ENCODE measurements at places on chromosomes 3 and 15.

DNA sequence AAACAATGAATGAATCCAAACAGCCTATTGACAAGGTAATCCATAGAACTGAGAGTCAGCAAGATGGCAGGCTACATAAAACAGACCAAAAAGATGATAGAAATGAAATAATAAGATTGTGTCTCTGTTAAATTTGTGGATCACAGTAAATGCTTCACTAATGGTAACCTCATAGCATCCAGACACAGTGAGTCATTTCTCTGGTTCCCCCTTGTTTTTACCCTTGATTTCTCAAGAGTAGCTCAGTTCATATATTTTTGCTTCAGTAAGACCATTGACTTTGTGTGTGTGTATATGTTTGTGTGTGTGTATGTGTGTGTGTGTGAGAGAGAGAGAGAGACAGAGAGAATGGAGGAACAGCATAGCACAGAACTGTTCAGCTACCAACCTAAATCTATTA, 546.9 kb downstream of the RBMS3 start:
- no peak for DNase-seq
- H3K27me3 ChIP-seq: no peaks in the 10 kb centered on the region
- no peaks in the 10 kb centered on the region for H3K4me1 ChIP-seq
- H3K36me3 ChIP-seq: no peaks in the 10 kb centered on the region
- H3K4me3 ChIP-seq: no peak overlapping the region

- peaks cover 50% of the 10 kb centered on the region for H3K4me1 ChIP-seq
- H3K27ac ChIP-seq: peak overlapping the region; percentile 95
- no peaks in the 10 kb centered on the region for H3K27me3 ChIP-seq
- no peak for DNase-seq
- H3K36me3 ChIP-seq: no peaks in the 10 kb centered on the region
- no peak overlapping the region for H3K4me3 ChIP-seq
Observed at GRCh38 chr3:15633766-15634598, 32.4 kb downstream of the BTD start.

DNA sequence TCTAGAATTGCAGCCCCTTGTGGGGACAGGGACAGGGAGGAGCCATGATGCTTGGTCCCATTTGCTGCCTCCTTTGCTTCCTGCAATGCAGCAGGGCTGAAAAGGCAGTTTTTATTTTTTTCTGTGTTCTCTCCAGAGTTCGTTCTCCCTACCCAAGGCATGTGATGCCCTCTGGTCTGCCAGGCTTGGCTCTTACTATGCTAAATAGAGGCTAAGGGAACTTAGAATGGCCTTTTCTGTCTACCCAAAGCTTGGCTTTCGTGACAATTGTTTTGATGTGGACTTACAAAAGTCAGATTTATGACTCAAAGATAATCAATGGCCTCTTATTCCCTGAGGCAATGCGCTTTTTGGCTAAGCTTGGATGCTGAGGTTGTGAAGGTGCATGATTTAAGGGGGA, 293.3 kb upstream of the TBL1XR1 start:
- no peaks in the 10 kb centered on the region for H3K4me1 ChIP-seq
- no peaks in the 10 kb centered on the region for H3K27me3 ChIP-seq
- no peak for DNase-seq
- H3K36me3 ChIP-seq: no peaks in the 10 kb centered on the region
- no peak overlapping the region for H3K27ac ChIP-seq
- H3K4me3 ChIP-seq: no peak overlapping the region

GRCh38 chr15:84869510-84869909, 15.0 kb upstream of the SLC28A1 start:
- no peaks in the 10 kb centered on the region for H3K27me3 ChIP-seq
- DNase-seq: no peak
- no peaks in the 10 kb centered on the region for H3K4me1 ChIP-seq
- H3K4me3 ChIP-seq: no peak overlapping the region
- no peak overlapping the region for H3K27ac ChIP-seq

- H3K27me3 ChIP-seq: no peaks in the 10 kb centered on the region
- no peaks in the 10 kb centered on the region for H3K4me1 ChIP-seq
- no peaks in the 10 kb centered on the region for H3K36me3 ChIP-seq
- H3K4me3 ChIP-seq: no peak overlapping the region
Observed at GRCh38 chr3:151268267-151269235, 9.8 kb downstream of the P2RY14 start.
